Astrocyte of the spinal cord (primary cell): ENCODE measurements at places on chromosomes 13 and 19.

GRCh38 chr13:82772816-82773215 lies 1109.5 kb downstream of the SLITRK1 start:
- peak; percentile 22 for DNase-seq

DNA sequence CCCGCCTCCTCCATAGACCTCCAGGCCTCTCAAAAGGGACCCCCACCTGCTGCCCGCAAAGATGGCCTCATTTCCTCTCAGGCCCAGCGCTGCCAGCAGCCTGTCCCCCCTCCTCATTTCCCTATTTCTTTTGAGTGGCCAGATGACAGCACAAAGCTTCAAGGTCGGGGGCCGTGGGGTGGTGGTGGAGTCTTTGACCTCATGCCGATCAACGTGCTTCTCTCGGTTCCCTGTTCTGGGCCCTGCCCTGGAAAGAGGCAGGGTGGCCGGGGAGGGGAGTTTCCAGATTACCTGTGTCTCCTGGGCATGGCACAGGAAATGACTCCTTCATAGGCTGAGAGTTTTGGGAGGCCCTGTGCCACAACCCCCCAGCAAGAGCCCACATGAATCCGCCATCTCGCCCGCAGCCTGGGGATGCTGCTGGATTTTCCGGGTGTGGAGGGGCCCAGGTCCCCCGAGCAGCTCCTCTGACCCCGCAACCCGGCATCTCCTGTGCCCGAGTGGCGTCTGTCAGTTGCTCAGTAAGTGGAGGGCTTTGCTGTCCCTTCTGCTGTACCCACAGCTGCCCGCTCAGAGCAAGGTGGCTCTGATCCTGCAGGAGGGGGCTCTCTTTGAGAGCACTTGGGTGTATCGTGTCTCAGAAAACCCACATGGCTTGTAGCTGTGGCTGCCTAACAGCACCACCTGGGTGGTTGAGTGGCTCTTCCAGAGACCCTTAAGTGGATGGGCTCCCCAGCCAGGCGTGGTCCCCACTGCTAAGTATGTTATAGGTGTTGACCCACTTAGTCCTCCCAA lies 139.4 kb downstream of the SIPA1L3 start:
- DNase-seq, result no peak

- DNase-seq, result no peak
These were observed 3.9 kb downstream of the LACC1 start for GRCh38 chr13:43883631-43884030.

DNA sequence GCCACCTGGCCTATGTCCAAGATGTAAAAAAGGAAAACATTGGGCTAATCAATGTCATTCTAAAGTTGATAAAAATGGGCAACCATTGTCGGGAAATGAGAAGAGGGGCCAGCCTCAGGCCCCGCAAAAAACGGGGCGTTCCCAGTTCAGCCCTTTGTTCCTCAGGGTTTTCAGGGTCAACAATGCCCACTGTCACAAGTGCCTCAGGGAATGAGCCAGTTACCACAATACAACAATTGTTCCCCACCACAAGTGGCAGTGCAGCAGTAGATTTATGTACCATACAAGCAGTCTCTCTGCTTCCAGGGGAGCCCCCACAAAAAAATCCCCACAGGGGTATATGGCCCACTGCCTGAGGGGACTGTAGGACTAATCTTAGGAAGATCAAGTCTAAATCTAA lies 112.5 kb downstream of the ZNF486 start:
- DNase-seq, result no peak

GRCh38 chr19:44567745-44568144 lies 38.3 kb upstream of the CEACAM20 start:
- no peak for DNase-seq

DNA sequence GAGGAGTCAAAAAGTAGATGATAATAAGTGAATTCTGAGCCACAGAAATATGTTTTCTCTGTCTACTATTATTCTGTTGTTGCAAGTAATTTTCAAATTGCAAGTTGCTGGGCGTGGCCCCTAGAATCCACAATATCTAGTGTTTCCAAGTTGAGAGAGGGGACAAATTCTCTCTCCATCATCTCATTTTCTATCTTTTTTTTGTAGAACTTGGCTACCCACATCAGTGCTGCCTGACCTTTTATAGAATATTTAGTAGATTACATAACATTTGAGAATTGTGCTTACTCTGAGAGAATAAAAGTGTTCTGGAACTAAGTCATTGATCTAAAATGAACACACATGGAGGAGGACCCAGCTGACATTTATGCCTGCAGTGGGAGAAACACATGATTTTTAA lies 110.9 kb upstream of the CSNK1A1L start:
- no peak for DNase-seq

DNA sequence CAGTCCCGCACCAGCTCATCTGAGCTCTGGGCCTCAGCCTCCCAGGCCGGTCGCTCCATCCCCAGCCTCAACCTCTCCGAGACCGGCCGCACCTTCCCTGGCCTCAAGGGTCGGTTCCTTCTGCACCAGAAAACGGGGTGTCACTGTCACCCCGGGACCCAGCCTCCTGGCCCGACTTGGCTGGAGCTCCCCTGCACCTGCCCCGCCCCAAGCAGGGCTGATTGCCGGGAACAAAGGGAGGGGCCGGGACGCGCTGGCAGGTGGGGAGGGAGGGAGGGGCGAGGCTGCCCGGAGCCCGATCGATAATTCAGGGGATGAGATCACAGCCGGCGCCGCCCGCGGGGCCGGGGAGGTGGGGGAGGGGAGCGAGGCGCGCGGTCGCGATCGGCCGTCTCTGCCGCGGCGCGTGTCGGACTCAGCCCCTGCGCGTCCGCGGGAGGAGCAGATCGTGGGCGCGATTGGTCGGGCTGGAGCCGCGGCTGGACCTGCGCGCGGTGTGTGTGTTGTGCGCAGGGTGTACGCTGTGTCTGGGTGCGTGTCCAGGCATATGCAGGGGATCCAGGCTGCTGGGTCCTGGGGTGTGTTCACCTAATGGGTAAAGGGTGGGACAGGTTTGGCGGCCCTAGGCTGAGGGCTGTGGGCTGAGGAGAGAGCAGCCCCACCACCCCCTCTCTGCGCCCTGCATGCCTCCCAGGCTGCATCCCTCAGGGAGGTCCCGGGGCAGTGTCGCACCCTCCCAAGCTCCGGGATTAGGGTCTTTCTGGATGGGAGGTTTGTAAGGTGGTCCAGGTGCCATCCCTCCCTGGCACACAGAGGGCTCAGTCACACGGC lies 1.1 kb upstream of the SHC2 start:
- DNase-seq, result no peak

- no peak for DNase-seq
These were observed 26.7 kb upstream of the POU2F2 start for GRCh38 chr19:42158926-42159325.

- no peak for DNase-seq
These were observed 344.0 kb downstream of the MTUS2 start for GRCh38 chr13:29164116-29164515.

DNA sequence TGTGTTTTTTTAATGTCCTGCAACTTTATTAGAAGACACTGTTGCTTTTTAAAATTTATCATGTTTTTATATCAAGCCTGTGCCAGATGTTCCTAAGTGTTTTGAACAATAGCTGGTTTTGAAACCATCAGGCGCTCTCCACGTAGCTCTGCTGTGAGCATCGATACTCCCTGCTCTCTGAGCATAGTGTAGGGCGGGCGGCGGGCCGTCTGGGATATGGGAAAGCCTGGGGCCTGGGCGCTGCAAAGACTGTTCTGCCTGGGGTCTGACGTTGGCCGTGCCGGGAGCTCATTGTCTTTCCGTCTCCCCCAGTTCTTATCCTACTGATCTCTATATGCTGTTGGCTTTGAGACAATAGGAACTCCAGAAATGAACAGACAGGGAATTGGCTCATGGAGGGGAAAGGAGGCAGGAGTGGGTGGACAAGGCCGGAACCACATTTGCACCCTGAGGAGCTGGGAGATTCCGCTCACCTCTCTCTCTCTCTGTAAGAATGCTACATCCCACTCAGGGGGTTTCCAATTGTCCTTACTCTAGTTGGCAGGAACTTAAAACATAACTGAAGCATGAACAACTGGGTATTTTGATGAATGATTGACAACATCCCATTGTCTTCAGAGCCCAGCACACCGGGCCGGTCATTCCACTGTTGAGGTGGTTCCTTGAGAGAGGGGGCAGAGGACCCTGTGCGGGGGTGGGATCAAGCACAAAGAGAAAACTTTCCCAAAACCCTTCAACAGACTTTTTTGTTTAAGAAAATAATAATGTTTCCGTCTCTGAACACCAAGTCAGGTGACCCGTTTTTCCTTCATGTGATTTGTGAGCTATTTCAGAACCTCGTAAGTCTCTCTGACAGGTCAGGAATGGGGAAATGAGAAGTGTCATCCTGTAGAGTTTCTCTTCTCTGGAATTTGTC lies 64.7 kb downstream of the COL4A2 start:
- DNase-seq, result peak; percentile 45

DNA sequence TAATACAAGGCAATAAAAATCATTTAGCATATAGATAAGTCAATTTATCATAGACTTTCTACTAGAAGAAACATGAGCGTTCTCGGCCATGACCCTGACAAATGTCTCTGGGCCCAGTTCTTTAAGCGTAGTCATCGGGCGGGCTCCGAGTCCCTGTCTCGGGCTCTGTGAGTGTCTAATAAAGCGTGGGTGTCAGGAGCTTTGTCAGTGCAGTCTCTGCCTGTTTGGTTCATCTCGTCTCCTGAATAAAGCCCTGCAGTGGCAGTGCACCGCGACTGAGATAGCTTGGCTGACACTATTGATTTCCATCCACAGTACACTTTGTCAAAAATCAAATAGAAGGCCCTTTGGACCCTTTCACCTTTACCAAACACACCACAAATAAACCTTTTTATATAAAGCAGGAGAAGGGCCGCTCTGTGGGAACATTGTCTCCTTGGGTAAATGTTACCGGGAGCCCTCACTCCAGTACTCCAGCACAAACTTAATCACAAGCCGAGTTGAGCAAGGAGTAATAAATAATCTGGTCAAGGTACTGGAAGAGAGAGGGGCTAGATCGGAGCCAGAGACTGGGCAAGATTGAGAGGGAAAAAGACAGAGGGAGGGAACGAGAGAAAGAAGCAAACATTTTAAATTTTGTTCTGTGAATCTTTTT lies 368.2 kb upstream of the TSHZ3 start:
- DNase-seq, result no peak

GRCh38 chr13:108734676-108735075 lies 105.3 kb downstream of the MYO16 start:
- DNase-seq, result no peak

DNA sequence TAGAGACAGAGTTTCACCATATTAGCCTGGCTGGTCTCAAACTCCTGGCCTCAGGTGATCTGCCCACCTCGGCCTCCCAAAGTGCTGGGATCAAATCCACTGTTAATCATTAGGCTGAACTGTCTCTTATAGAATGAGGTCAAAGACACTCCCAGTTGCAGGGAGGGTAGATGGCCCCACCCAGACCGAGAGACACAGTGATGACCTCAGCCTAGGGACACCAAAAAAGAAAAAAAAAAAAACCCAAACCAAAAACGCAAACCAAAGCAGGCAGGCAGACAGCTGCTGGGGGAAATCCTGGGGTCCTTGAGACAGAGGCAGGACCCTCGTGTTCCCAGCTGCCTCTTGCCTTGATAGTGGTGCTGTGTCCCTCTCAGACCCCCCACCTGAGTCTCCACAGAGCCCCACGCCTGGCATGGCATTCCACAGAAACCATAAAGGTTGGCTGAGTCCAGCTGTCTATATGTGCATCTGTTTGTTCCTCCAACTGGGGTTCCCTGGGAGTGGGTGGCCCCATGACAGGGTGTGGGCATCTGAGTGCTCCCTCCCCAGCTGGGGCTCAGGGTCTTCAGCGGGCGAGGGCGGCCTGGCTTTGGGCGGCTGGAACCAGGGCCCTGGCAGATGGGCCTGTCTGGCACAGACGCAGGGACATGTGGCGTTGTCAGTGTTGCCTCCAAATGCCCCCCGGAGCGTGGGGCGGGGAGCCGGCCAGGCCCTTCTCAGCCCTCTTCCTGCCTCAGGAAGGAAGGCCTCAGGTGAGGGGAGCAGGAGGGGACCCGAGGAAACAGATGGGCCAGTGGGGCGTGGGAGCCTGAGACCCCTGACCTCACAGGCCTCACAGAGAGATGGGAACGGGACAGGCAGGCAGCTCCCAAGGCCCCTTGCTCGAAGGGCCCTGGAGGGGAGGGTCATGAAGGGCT lies 5.2 kb downstream of the DAND5 start:
- DNase-seq, result no peak

- DNase-seq, result no peak
These were observed 19.6 kb downstream of the PLIN4 start for GRCh38 chr19:4498694-4499093.

DNA sequence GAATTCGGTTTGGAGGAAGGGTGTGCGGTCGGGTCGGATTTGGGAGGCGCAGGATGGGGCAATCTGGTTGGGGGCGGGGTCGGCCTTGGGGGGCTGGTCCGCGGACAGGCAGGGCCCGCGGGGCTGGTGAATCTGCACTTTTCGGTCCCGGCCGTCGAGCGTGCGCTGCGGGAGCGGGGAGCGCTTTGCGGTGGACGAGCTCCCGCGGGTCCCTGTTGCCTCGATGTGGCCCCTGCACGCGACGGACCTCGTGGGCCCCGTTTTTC lies 11.9 kb downstream of the PEAK3 start:
- DNase-seq, result no peak

DNA sequence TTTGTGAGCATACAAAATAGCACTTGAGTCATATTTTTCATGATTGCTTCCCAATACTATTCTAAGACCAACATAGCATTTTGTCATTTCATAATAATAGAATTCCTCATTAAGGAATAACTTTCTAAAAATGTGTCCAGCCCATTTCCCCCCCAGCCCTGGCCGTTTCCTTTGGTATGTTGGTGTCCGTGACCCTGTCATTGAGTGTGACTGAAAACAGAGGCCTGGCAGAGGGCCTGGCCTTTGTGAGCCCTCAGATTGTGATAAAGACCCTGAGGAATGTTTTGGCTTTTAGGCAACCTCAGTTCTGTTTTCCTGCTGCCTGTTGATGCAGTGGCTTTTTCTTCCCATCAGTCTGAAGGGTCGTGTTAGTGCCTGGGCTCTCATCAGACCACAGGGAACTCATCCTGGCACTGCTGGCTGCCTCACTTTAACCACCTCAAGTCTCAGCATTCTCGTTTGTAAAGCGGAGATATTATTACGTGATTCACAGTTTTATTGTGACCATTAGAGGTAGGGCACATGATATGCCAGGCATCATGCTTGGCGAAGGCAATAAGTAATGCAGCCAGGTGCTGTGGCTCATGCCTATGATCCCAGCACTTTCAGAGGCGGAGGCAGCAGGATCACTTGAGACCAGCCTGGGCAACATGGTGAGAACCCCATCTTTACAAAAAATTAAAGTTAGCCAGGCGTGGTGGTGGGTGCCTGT lies 13.8 kb downstream of the SPINT2 start:
- DNase-seq, result no peak

DNA sequence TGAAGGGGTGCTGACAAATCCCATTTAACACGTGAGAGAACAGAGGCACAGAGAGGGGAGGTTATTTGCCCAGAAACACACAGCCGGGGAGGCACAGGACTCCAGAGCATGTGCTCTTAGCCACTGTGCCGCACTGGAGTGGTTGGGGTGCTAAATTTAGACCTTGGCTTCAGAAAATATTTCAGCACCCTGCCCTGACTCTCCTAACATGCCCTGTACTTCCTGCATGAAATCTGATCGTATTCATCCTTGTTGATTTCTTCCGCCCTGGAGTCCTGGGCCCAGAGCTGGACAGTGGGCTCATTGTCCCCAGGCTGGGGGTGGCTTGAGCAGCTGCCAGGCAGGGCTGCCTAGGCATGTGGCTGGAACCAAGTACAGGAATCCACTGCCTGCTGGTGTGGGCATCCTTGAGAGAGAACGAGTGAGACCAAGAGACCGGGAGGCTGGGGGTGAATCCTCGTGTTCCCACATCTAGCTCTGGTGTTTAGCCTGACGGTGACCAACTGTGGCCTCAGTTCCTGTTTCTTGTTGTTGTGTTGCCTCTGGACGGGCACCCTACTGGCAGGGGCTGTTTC lies 5.3 kb downstream of the SLC27A1 start:
- peak; percentile 64 for DNase-seq
